ENCODE measurements at places on chromosomes 1 and 21.

- no peak for DNase-seq
Measured at GRCh38 chr21:38221594-38221993, 35.2 kb upstream of the KCNJ15 start.

DNA sequence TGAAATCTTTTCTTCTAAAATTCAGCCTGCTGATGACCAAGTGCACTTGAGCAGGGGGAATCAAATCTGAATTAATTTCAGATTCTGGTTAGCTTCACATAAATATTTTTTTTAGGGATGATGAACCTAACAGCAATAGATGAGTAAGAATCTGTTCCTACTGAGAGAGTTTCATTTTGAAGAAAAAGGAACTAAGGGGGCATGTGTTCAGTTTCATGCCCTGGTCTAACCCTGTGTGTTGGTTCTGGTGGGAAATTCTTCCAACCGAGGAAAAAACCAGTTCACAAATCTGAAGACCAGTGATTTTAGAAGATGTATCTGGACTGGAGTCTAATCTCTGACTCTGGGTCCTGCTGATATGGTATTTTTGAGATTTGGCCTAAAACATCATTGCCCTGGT, 13.7 kb downstream of the SELL start:
- no peak for DNase-seq

GRCh38 chr1:223628233-223629125, 37.0 kb downstream of the CAPN8 start:
- DNase-seq, result peak; percentile 6

- peak; percentile 73 for DNase-seq
Measured at GRCh38 chr1:235022341-235022980, 106.2 kb downstream of the TOMM20 start.

- peak; percentile 29 for DNase-seq
Measured at GRCh38 chr1:17438318-17439249, 893 bp downstream of the RCC2 start.

DNA sequence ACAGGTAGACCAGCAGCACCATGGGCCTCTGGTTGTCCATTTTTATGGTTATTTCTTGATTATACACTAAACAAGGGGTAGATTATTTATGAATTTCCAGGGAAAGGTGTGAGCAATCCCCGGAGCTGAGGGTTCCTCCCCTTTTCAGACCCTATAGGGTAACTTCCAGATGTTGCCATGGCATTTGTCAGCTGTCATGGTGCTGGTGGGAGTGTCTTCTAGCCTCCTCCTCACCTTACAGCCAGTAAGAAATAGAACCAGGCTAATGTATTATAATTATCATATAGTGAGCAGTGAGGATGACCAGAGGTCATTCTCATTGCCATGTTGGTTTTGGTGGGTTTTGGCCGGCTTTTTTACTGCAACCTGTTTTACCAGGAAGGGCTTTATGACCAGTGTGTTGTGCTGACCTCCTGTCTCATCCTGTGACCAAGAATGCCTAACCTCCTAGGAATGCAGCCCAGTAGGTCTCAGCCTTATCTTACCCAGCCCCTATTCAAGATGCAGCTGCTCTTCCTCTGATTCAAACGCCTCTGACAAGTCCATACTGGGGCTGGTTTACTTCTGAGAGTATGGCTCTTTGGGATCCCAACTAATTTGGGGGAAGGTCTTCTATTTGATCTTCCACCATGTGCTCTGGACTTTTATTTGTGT, 13.5 kb upstream of the TINAGL1 start:
- DNase-seq, result no peak

DNA sequence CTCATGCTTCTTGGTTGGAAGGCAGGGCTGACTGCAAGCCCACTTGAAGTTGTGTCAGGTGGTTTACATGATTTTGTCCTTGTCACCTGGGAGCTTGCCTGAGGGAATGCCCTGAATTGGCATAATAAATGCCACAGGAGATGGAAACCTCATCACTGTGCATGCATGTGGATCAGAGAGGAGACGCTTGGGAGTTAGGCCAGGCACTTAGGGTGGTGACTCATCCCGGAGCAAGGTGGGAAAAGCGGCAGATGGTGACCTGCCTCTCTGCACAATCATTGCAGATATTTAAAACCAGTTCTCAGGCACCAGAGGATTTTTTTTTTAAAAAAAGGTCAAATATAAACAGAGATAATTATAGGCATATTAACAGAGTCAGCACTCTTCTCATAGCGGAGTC, 202.2 kb upstream of the KIAA0040 start:
- no peak for DNase-seq

- peak; percentile 9 for DNase-seq
Measured at GRCh38 chr1:245225322-245226202, 70.8 kb downstream of the KIF26B start.

DNA sequence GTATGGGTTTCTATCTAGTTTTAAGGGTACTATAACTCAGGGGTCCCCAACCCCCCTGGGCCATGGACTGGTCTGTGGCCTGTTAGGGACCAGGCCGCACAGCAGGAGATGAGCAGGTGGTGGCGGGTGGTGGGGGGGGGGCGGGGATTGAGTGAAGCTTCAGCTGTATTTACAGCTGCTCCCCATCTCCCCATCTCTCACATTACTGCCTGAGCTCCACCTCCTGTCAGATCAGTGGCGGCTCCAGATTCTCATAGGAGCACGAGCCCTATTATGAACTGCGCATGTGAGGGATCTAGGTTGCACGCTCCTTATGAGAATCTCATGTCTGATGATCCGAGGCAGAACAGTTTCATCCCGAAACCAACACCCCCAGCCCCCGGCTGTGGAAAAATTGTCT, 95.1 kb upstream of the SLC45A1 start:
- DNase-seq, result no peak

GRCh38 chr1:19804831-19805251, 5.1 kb upstream of the TMCO4 start:
- no peak for DNase-seq

DNA sequence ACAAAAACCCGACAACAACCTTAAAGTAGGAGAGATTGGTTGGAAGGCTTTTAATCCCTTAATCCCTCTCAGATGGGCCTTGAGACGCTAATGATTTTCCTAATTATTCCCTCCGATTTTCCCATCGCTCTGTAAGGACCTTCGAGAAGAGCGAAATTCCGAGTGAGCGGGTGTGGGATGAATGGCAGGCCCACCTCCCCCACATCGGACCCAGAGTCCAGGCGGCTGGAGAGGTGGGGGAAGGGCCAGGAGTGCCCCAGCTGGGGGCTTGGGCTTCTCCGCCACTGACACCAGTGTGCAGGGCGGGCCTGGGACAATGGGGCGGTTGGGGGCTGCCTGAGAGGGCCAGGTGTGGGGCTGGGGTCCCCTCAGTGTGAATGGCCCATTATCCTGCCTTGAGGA, 23.4 kb downstream of the RHBG start:
- DNase-seq, result no peak

GRCh38 chr1:203038217-203038741, 12.0 kb downstream of the PPFIA4 start:
- DNase-seq, result peak; percentile 74

- DNase-seq, result no peak
Measured at GRCh38 chr1:203523667-203524066, 29.7 kb downstream of the OPTC start.

GRCh38 chr1:65067491-65068201, 80.4 kb upstream of the AK4 start:
- peak; percentile 46 for DNase-seq

- DNase-seq, result peak; percentile 48
Measured at GRCh38 chr1:85322655-85323054, 46.2 kb upstream of the BCL10 start.

DNA sequence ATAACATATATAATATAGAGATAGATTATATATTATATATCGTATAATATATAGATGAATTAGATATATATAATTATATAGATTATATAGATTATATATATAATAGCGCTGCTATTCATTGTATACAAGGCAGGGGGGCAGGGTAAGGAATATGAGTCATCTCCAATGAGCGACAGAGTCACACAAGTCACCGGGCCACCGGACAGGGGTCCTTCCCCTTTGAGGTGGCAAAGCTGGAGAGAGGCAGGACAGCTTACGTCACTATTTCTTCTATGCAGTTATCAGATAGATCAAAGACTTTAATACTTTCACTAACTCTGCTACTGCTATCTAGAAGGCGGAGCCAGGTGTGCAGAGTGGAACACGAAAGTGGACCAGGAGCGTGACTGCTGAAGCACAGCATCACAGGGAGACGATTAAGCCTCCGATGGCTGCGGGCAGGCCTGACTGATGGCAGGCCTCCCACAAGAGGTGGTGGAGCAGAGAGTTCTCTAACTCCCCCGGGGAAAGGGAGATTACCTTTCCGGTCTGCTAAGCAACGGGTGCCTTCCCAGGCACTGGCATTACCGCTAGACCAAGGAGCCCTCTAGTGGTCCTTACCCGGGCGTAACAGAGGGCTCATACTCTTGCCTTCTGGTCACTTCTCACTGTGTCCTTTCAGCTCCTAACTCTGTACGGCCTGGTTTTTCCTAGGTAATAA, 2154.7 kb downstream of the MRPL39 start:
- DNase-seq, result no peak

- no peak for DNase-seq
Measured at GRCh38 chr1:152774875-152775274, at the start of gene LCE1F. Gene LCE1F (plus strand): TSS chr1:152775140. CDS start chr1:152776372, 1,232 bp downstream.

DNA sequence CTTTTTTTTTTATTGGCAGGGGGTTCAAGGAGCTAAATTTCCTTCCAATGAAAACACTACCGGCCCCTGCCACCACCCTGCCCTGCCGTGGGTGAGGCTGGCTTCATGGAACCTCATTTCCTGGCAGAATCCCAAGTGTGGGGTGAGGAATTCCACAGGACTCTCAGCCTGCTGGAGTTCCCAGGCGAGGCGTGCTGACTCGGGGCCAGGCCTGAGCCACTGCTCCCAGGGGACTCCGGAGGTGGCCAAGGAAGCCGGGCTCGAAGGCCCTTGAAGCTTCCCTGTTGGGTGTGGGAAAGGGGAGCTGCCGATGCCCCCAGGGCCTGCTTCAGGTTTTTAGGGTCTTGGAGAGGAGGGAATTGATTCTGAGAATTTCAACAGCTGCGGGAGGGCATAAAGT, 95.3 kb upstream of the ACTRT2 start:
- no peak for DNase-seq

- no peak for DNase-seq
Measured at GRCh38 chr1:156752843-156753482, 1.5 kb upstream of the HDGF start.

DNA sequence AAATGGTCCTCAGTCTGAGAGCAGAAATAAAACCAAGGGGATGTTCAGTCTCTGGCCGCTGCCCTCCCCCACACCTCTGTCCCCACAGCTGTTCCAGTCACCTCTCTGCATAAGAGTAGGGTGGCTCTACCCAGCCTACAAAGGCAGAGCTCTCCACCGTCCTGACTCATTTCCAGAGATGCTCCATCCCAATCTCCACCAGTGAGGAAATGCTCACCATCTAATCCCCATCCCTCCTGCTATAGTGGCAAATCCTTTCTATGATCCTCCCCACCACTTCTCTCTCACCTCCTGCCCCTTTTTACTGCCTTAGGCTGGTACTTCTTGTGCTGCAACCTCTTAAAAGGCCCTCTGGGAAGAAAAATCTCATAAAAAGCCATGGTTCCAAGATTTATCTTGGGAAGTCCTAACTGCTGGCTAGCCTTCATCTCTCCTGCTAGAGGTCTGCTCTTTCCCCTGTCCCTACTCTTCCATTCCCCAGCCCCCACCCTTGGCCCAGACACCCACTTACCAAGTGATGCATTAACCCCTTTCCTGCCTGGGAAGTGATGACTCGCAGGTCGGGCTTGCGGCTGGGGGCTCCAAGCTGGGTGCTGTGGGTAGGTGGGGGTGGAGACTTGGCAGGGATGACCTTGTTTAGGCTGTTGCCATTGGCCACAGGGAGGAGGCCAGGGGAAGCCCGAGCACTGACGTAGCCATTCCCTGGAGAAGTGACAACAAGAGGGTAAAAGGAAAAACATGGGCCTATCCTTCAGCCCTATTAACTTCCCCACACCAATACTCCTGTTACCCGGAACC, 23.9 kb downstream of the MEF2D start:
- DNase-seq, result peak; percentile 75

- DNase-seq, result no peak
Measured at GRCh38 chr1:154859151-154859785, 10.8 kb downstream of the KCNN3 start.

DNA sequence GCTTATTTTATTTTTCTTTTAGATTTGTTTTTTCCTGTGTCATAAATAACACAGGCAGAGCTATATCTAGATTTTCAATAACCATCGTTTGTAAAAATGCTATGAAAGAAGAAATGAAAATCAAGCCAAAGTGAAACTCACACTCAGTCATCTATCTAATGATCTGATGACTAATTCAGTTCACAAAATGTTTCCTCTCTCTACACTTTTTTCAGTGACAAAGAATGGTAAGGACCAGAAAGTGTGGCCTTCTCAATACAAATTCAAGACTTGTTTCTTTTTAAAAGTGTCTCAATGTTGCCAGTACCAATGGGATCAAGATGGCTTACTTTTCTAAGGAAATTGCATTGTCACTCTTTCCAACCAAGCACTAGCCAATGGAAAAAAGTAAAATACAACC, 282.8 kb upstream of the PKN2 start:
- DNase-seq, result no peak

DNA sequence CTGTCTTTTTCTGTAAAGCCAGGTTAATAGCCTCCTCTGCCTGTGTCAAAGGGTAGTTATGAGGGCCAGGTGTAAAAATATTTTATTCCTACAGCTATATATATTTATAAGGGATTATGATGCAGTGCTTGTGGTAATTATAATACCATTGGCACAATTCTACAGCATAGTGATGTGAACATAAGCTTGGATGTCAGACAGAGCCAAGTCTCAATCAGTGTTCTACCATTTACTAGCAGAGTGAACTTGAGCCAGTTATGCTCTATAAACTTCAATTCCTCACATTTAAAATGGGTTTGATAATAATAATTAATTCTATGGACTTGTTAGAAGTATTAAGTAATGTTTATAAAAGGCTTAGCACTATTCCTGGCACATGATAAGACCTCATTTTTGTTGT, 151.5 kb upstream of the L1TD1 start:
- DNase-seq, result no peak
